Central memory CD4-positive, alpha-beta T cell (primary cell): ENCODE measurements at places on chromosomes 3 and 15.

- peak; percentile 93 for DNase-seq
Measured at GRCh38 chr15:63600616-63601025, 3.4 kb downstream of the FBXL22 start.

- DNase-seq = no peak
Measured at GRCh38 chr15:70698836-70699390, 64.4 kb downstream of the UACA start.

GRCh38 chr3:172746475-172746874 lies 4.1 kb upstream of the ECT2 start:
- no peak for DNase-seq

DNA sequence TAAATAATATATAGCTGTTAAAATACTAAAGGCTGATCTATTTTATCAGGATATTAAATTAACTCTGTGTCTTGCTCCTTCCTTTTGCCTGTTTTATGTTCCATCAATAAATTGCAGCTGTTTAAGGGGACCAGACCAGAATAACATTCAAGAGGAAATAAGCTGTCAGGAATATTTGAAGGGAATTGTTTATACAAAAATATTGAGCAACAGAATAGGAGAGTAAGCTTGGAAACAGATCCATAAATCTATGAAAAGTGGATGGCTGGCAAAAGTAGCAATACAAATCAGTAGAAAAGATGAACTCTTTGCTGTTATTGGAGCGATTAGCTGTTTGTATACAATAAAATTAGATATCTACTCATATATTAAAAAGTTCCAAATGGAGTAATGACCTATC lies 36.2 kb upstream of the PLSCR2 start:
- DNase-seq = no peak

DNA sequence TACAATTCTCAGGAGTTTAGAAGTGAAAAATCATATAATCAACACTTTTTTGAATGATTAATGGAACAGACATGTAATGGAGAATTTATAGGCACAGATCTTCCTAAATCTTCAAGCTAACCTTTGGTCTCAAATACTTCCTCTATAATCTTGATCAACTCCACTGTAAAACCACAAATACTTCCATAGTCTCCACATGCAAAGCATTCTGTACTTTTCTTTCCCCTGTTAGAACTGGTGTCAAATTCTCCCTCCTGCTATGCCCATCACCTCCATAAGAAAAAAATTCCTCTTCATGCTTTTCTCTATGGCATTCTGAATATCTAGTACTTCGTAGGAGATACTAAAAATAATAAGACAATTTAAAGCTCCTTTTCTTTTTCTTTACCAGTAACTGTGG lies 214.3 kb downstream of the ADAMTS9 start:
- DNase-seq = no peak

- no peak for DNase-seq
Measured at GRCh38 chr15:60798821-60799220, 319.9 kb upstream of the ICE2 start.

DNA sequence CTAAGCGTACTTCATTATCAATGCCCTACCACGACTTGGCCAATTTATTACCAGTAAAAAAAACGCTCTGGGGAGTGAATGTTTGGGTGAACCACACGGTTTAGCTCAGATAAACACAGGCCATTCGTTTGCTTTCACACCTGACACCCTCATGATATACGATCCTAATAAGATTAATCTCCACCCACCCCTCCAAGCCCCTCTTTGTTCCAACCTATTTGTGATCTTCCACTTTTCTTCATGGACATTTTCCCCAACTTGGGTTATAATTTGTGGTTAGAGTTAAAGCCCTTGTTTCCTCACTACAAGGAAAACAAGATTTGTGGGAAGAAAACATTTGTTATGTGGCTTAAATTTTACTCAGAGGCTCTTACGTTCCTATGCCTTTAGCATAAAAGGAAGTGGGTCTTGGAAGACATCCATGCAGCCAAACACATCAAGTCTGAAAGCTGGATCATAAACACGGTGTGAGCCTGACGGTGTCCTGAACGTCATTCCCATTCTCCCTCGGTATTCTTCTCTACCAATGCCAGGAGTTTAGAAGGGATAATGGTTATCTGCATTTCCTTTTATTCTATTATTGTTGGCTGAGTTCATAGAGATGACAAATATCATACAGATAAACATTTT lies 518.9 kb downstream of the NR2F2 start:
- no peak for DNase-seq

DNA sequence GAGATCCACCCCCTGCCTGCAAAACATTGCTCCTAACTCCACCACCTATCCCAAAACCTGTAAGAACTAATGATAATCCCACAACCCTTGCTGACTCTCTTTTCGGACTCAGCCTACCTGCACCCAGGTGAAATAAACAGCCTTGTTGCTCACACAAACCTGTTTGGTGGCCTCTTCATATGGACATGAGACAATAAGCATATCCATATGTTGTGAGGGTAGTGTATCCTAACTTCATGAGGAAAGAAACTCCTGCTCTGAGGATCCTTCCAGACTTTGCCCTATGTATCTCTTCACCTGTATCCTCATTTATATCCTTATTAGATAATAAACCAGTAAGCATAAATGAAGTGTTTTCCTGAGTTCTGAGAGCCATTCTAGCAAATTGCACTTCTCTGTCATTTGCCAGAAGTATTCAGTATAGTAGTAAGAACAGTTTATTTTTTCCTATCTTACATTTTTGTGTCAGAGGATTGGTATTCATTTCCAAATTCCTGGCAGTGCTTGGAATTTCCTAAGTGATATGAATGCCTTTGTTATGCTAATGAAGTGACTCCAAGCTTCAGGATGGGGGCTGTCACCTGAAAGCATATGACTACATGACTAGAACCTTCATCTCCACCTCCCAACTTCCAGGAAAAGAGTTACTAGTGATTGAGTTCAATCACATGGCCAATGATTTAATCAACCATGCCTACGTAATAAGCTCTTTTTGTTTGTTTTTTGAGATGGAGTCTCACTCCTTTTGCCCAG lies 30.2 kb downstream of the TTBK2 start:
- no peak for DNase-seq

DNA sequence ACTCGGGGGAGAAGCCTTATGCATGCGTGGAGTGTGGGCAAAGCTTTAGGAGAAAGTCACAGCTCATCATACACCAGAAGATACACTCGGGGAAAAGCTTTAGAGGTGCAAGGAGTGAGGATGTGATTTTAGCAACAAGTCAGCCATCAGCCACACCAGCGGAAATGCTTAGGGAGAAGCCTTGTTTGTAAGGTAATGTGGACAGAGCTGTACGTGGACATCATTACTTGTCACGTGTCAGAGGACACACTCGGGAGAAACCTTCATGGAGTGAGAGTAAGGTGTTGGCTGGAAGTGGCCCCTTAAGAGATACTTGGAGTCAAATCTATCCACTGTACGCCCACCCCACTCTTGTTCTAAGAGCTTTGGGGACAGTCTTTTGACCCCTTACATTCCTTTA lies 28.7 kb downstream of the ZNF589 start:
- no peak for DNase-seq

- no peak for DNase-seq
Measured at GRCh38 chr3:30437171-30437601, 169.2 kb upstream of the TGFBR2 start.

DNA sequence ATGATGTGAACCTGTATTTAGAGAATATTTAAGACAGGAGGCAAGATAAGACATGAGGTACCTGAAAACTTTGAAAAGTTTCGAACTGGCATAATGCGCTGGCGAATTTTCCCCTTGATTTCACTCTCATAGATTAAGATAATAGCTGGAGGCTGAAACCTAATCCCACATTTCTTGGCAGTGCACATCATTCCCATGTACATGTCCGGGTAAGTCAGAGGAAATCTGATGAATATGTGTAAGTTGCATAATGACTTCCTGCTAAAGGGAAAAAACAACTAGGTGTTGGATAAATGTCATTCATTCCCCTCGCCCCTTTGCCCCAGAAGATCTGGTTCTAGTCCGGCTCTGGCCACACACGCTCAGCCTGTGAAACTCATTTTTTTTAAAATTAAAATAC lies 3.6 kb downstream of the CEP19 start:
- no peak for DNase-seq

DNA sequence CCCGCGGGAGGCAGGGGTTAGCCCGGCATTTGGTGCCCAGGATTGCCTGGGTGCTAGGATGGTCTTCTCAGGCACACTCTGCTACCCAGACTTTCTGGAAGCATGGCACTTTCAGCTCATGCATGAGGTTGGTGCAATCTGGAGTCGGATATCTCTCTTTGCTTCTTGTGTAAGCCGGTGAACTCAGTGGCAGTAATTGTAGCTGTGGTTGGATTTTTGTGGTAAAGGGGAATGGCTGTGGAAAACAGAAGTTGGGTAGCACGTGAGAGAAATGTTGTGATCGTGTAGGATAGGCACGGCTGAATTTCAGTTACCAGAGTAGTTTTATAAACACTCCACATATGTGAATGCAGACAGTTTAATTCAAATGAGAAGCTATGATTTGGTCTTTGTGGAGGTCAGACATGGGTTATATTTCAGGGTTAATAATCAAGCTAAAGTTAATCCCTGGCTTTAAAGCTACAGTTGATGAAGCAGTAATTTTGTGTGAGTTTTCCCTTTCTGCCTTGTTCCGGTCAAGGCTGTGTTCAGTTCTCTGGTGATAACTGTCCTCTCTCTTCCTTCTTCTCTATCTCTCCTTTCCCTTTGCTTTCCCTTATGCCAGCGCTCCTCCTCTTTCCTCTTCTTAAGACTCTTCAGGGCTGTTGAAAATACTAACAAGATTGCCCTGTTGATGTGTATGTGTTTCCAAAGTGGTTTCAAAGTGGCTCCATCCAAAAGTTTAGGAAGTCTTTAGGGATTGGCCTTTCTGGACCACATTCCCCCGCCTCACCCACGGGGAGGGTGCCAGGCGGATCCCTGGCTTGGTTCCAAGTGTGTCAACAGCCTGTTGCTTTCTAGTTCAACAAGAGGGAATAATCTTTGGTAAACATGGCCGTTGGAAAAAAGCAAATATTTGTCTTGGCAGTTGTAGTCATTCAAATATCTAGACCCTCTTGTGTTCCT lies 404.6 kb upstream of the C2CD4B start:
- DNase-seq = no peak

GRCh38 chr3:102225407-102226132 lies 209.2 kb upstream of the ZPLD1 start:
- peak; percentile 26 for DNase-seq

GRCh38 chr3:102141928-102142239 lies 292.6 kb downstream of the NFKBIZ start:
- DNase-seq = no peak

DNA sequence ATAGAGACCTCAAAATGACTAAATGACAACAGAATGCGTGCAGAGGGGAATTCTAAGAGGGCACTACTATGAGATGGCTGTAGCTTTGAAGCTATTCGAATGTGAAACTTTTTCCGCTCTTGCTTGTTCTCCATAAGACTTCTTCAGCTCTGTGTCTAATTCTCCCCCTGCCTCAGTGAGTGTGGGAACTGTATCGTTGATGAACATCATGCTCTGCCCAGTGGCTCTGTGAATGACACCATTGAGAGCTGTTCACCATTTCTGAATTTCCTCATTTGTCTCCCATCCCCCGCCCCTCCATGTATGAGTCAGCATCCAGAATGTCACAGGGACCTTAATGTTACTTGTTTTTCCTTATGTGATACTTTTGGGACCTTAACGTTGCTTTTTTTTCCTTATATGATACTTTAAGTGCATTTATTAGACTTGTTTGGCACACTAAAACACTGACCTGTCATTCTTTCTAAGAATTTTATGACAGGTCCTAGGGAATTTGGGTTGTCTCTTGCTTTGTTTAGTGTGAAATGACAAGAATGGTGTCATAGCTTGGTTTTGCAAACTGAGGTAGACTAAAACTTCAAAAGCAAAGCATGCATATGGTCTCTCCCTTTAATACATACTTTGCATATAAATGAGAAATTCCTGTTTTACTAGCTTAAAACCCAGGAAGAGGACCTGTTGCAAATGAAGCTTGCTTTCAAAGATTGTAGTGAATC lies 99.6 kb downstream of the FNDC3B start:
- no peak for DNase-seq

GRCh38 chr15:35121611-35122359 lies 36.7 kb upstream of the NANOGP8 start:
- no peak for DNase-seq

- DNase-seq = no peak
Measured at GRCh38 chr3:27049792-27050191, 319.4 kb downstream of the NEK10 start.

GRCh38 chr3:37241880-37242279 lies 67.5 kb upstream of the LRRFIP2 start:
- no peak for DNase-seq
